CD4-positive, alpha-beta T cell treated with Interleukin-10 for 1 hour (primary cell): ENCODE measurements at places on chromosomes 1 and 21.

DNA sequence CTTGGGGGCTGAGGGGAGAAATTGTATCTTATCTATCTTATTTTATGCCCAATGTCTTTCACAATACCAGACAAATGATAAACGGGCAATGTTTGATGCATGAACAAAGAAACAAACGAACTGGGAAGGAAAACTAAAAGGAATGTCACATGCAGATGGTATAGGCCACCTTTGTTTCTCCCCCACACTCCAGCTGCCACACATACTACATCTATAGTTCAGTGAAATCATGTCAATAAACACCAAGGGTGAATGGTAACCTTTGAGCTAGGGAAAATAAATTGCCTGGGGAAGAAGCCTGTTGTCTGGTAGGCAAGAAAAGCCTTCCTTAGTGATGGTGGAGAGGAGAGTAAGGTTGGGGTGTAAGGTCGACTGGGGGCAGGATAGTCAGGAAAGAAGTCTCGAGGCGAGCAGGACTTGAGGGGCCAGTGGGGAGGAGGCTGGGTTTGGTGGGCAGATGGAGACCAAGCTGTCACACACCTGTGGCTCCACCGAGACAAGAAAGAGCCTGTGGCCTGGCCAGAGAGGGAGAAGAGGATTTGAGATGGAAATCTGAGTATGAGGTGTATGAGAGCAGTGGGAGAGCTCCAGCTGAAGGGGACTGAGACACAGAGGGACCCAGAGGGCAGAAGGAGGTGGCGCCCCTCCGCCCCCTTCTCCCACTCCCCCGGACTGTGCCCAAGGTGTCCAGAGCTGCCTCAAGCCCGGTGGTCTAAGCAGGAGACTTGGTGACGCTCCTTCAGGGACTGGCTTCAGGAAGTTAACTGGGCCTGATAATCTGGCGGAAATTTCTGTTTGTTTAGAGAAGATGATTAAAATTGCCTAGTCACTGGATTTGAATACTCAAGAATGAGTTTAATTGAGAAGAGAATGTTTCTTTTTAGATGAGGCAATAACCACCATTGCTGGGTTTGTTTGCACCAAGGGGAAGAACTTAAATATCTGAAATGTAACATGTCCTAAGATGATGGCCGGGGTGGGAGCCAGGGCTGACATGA is 37.3 kb downstream of the ATF3 start:
- DNase-seq = no peak

DNA sequence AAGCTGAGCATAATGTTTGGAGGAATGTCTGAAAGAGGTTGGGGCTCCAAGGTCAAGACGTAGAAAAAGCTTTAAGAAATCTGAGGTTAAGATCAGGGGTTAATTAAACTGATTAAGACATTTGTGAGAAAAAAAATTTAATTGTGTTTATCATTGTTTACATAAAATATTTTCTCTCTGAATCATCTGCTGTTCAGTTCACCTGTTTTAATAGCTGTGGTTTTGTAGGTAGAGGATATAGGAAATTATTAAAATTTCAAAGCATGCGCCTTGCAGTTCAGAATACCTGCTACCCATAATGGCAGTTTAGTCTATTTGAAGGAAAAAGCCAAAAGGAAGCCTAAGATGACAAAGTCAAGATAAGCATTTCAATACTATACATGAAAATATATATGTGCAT is 153.2 kb downstream of the SPATA46 start:
- DNase-seq = no peak

DNA sequence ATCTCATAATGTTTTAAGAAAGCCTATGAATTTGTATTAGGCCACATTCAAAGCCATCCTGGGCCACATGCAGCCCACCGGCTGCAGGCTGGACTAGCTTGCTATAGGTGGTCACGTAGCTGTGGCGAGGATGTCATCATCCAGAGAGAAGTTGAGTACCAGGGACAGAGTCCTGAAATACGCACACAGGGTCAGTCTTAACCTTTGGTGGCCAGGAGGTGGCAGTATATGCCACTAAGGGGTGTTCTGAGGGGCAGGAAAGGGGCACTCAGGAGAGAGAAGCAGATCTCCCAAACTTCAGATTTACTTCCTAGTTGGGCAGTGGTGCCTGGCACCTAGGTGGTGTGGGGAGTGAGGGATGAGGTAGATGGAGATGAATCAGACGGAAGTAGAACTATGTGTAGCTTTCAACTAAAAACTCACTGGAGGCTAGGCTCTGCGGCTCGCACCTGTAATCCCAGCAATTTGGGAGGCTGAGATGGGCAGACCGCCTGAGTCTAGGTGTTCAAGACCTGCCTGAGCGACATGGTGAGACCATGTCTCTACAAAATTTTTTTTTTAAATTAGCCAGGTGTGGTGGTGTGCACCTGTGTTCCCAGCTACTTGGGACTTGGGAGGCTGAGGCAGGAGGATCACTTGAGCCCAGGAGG is 16.3 kb upstream of the CDK18 start:
- peak; percentile 56 for DNase-seq

DNA sequence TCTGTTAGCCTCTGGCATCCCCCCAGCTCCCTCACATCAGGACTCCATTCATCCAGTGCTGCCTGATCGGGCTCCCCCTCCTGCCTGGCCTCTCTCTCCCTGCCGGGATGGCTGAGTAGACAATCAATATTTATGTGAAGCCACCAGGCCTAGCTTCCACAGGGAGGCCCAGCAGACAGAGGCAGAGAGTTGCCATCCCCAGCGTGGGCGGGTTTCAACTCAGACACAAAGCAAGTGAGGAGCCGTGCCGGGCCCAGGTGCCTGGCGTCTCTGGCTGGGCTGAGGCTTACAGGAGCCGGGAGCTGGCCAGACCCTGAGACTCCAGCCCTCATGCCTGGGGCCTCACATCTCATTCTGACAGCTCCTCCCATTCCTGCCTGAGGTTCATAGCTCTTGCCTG is 34.5 kb upstream of the ATP2B4 start:
- no peak for DNase-seq

DNA sequence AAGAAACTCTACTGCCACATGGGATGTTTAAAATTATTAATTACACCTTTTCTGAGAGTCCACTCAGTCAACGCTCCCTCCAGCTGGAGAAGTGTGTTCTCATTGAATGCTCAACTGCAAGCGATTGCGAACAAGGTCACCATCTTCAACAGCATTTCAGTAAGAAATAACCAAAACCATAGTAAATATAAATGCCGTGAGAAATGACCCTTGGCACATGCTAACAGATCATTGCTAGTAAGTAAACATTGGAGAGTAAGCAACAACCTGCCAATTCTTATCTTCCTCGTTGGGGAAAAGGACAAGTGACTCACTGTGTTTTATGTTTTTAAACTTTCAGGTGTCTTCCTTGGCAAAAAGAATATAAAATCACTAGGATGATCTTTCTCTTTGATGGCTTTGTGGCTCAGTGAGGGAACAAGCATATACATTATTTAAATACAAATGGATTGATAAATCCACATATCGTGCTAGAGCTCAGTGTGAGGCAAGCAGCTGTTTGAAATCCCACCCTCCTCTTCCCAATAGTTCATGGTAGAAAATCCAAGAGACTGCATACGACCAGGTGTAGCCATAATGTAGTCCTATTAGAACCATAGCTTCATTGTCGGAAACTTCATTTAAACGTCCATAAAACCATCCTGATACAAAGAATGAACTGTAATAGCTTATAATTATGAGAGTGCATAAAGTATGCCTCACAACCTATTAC is 214.6 kb downstream of the GRIK1 start:
- no peak for DNase-seq

GRCh38 chr1:23527366-23527765 is 3.7 kb downstream of the E2F2 start:
- DNase-seq = no peak

- no peak for DNase-seq
Observed at GRCh38 chr21:38211321-38211720, 45.5 kb upstream of the KCNJ15 start.

GRCh38 chr21:34544032-34544496 is 32.1 kb upstream of the KCNE1 start:
- DNase-seq = peak; percentile 51

DNA sequence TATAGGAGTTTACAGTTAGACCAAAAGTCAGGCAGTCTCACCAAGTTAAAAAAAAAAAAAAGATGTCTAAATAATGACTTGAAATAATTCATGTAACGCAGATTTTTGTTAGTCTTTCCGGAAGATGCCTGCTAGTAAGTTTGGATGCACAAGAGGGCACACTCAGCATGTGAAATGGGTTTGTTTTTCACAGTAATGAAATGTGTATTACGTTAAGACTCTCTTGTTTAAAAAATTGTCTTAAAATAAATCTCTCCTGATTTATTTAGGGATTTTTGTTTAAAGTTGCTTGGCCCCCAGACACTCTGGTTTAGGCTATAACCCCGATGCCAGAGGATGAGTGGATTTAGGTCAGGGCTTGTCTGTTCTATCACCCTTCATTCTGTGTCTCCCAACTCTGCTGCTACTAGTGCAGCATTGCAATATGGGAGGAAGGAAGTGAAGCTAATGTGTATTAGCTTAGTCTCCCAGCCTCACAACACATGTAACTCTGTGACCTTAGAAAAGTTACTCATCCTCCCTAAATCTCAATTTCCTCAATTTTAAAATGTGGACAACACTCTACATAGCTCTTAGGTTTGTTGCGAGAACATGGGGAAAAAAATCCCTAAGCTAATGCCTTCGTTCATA is 25.7 kb downstream of the CTH start:
- no peak for DNase-seq

GRCh38 chr21:16250273-16250672 is 520.5 kb downstream of the USP25 start:
- no peak for DNase-seq

DNA sequence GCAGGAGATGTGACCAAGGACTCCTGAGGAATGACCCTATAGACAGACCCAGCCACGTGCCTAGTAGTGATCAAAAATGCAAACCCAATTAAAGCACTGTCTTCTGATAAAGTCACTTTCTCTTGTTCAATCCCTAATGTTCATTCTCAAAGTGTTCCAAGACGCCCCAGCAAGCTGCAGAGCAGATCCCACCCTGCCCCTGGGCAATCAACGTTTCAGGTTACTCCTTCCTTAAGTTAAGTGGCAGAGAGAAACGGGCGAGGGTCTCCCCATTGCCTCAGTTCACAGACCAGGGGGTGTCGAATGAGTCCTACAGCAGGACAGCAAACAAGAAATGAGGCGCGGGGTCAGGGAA is 699 bp upstream of the RGS2 start:
- no peak for DNase-seq

DNA sequence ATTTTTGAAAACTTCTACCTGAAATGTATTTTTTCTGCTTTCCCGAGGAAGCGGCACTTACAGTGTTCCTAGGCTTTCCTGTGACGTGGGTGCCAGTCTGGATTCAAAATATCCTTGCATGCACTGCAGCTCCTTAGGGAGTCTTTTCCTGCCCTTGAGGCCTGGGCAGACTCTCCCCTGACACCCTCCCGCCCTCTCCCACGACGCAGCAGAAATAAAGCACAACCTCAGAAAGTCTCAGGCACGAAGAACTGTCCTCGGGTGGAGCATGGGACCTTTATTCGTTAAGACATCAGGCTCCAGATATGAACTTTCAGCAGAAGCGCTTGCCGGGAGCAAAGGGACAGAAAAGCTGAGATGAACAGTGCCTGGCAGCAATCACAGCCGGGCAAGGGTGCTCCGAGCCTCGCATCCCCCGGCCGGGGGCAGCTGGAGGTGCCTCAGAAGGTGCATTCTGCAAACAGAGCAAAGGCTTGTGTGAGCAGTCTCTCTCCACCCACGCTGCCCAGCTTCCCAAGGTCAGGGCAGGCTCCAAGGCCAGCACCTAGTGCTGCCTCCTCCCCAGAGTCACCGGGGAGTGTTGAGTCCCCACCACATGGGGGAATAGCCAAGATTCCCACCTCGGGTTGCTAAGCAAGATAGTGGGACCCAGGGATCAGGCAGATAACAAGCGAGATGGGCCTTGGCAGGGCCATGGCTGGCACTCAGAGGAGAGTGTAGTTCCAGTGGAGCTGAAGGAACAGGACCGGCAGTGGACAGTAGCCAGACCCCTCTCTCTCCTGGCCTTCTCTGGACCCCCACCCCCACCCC is 3.2 kb downstream of the TFF3 start:
- no peak for DNase-seq

GRCh38 chr1:17340358-17340757 is 31.6 kb upstream of the PADI6 start:
- DNase-seq = no peak

- DNase-seq = peak; percentile 47
Observed at GRCh38 chr21:43864962-43865539, at the start of gene AGPAT3. Gene AGPAT3, plus strand, starts transcription at chr21:43865223. Its CDS starts 94,459 bp downstream, at chr21:43959682.

- DNase-seq = no peak
Observed at GRCh38 chr21:45996311-45997204, 15.0 kb downstream of the COL6A1 start.

GRCh38 chr1:40939320-40940059 is 40.0 kb upstream of the CTPS1 start:
- DNase-seq = no peak

DNA sequence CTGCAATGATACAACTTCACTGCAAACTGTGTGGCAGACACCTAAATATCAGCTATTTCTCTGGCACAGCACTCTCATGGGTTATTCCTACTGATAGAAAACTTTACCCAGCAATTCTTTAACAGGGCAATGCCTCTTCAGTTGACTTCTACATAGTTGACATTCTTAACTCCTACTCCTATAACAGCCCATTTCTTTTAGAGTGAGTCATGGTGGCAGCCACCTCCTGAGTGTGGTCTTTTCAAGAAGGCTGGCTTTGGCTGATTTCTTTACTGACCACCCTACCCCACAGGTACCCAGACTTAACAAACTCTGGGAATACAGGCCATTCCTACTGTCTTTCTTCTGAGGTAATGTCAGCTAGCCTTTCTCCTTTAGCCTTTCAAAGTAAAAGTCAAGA is 805.8 kb upstream of the ADGRL2 start:
- no peak for DNase-seq

- DNase-seq = no peak
Observed at GRCh38 chr1:231936983-231937775, 310.6 kb downstream of the DISC1 start.

DNA sequence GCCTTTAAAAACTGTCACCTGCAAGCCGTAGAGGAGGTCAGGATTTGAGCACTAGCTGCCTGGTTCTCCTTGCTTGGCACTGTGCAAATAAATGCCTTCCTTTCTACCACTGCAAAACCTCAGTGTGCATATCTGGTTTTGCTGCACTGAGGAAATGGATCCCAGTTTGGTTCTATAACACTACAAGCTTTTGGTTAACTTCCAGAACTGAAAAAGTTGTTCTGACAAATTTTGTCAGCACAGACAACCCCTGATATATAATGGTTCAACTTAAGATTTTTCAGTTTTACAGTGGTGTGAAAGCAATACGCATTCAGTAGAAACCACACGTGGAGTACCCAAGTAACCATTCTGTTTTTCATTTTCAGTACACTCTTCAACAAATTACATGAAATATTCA is 29.8 kb upstream of the GALNT2 start:
- no peak for DNase-seq

- peak; percentile 11 for DNase-seq
Observed at GRCh38 chr1:86753700-86754099, 49.3 kb downstream of the SH3GLB1 start.
